ENCODE measurements at places on chromosomes 2 and 18. TPM values are rescaled to one million over a fixed set of nuclear protein-coding genes. Genes with fewer than 3 reads are reported as not detected.

- no peak for DNase-seq
Measured at GRCh38 chr2:217430916-217431576, 571.2 kb upstream of the TNP1 start.

DNA sequence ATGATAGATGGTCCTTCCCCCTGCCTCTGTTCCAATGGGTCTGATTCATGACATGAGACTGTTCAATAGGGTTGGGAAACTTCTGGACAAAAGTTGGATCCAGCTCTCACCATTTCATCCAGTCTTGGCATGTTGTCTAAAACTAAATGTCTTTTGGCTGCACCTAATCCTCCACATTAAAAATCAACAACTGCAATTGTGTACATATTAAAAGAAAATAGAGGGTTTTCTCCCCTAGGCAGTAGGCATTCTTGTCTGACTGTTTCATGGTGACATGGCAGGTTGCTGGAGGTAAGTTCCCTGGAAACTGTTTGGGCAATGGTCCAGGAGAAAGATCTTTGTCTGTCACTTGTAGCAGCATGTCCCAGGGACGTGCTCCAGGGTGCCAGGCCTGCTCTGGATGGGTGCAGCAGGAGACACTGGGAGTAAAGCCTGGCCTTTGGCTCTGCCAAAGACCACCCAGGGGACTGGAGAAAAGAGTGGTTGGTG lies 135.8 kb downstream of the TCF4 start:
- no peak for DNase-seq

DNA sequence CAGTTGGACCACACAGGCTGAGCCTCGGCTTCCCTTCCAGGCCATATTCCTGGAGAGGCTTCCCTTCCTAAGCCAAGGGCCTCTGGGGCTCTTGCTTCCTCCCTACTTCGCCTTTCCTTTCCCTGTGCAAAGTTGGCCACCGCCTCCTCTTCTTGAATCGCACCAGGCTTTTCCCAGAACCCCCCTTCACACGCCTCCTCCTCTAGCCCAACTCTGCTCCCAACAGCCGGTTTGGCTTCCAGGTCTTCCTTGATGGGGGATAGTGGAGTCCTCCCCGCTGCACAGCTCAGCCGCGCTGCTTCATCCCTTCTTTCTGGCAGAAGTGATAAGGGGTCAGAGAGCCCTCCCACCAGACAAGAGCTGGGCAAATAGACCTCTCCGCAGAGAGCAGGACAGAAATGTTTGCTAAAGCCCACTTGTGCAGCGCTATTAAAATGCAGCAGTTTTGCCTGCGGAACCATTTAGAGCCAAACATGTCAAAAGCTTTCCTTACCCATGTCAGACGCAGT lies 56.4 kb downstream of the SNORC start:
- DNase-seq = no peak

The RTP5 gene
- total RNA-seq = 0.07 TPM

DNA sequence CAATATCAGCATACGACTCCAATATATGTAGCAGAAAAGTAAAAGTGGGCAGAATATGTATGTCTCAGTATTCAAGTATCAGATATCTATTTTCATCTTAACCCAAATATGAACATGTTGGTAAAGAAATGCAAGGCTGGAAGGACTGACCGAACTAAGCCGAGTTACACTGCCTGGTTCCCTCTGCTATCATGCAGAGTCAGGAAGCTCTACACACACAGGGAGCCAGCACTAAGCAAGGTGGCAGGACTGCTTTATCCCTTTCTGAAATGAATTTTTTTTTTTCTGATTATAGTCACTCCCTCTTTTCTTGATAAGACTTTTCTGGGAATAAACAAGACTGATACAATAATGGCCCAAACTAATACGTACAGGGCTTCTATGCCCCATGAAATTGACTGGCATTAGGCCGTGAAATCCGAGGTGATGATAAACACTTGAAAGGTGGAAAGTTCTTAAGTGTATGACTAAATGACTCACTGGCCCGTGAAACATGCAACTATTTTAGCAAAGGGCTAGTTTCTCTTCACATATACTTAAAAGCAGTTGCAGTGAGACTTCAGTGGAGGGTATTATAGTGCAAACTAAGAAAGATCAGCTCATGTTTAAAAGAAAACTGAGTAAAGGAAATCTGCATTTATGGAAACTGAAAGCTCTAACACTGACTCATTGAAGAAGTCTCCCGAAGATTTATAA lies 14.9 kb downstream of the DPP4 start:
- DNase-seq = peak; percentile 79

GRCh38 chr2:16050261-16050907 lies 110.0 kb downstream of the MYCN start:
- DNase-seq = no peak

The RGPD5 gene
- total RNA-seq = 29.7 TPM

- DNase-seq = no peak
Measured at GRCh38 chr2:127498386-127498785, 27.9 kb downstream of the IWS1 start.

Data from activated CD4-positive, alpha-beta T cell treated with anti-CD3 and anti-CD28 coated beads, Interleukin-2, amount 10 ng/mL, durations not matched to agents 24 days and 14 days (primary cell).